CD4-positive, alpha-beta T cell treated with Interleukin-2 at 100 ng/mL for 4 hours (primary cell): ENCODE measurements at places on chromosomes 5 and 9.
A peak's percentile ranks its signal among the peaks of the same experiment; 100 is the strongest.

- DNase-seq, result no peak
Measured at GRCh38 chr9:37938121-37938891, 34.4 kb upstream of the SLC25A51 start.

DNA sequence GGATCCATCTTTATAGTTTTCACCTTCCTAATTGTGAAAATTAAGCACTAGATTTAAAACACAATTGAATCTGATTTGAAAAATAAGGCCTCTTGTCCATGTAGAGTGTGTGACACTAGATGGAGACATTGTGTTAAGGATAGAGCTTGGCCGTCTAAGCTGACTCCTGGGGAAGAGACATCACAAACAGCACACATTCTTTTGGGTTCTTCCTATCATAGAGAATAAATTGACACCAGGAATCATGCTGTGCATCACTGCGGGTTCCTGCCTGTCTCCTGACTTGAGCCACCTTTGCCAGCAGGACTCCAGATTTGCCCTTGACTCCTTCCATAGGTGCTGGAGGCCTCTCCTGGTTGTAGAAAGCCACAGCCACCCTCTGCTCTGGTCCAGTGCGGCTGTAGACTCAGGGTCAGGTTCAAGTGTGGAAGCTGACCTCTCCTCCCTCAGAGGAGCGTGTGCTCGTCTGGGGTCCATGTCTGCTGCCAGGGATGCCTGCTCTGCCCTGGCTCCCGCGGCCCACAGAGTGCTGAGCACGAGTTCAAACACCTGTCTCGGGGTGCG lies 11.2 kb downstream of the ROPN1L start:
- peak; percentile 66 for DNase-seq

DNA sequence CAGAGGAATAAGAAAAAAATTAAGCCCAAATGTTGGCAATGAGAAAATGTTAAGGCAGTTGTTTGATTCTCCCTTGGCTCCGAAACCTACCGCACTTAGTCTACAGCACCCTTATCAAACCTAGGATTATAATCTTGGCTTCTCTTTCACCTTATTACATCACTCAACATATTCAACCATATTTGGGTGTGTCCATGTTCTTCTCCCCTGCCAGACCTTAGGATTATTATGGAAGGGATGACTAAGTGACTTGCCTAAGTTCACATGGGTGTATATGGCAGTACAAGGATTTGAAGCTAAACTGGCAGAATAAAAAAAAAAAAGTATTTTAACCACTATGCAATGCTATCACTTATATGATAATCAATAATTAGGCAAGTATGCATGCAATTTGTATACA lies 76.4 kb downstream of the PLK2 start:
- DNase-seq, result no peak

- DNase-seq, result no peak
Measured at GRCh38 chr5:77133061-77133758, 46.1 kb upstream of the ZBED3 start.

- DNase-seq, result no peak
Measured at GRCh38 chr5:145471026-145471425, 364.1 kb downstream of the PRELID2 start.

DNA sequence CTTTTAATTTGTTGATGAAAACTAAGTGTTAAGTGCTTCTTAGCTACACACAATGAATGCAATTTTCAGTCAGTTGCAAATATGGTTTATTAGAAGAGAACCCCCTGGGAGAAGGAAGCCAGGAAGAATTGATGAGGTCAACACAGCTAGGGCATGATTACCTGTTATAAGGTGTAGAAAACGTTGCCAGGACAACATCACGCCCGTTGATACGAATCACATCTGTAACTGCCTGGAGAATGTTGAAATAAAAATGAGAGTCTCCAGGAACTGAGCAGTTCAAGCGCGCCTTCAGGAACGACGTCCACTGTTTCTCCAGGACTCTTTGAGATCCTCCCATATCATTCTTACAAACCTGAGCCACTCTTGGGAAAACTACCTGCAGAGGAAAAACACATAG lies 88.0 kb downstream of the SEMA6A start:
- DNase-seq, result no peak

- no peak for DNase-seq
Measured at GRCh38 chr5:169980418-169981053, at the start of gene INSYN2B. TSS of gene INSYN2B (minus strand) at chr5:169980495. CDS start at chr5:169883898, 96,597 bp downstream.
